ENCODE measurements at places on chromosomes 4 and X.

DNA sequence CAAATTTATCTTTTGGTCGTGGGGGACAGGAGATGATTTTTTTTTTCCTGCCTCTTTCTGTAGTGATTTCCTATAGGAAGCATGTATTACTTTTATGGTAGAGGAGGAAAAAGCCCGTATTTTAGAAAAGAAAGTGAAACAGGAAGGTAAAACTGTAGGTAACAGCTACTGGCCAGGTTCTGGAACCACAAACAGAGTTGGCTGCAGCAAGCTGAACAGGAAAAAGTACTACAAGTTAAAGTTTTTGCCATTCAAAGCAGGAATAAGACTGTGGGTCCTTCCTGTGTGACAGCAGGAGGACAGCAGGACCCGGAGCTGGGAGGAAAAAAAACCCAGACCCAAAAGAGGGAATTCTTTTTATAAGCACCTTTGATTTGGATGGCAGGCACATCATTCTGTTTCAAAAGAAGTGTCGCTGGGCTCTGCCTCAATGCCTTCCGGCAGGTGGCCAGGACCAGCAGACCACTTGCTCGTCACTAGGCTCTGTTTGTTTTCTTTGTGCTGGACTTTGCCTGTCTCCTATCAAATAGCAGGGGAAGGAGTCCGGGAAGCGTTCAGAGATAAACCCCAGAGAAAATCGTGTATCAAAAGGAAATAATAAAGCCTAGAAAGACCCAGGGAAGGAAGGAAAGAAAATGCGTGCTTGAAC is 277.9 kb downstream of the ADGRA3 start:
- DNase-seq: no peak

DNA sequence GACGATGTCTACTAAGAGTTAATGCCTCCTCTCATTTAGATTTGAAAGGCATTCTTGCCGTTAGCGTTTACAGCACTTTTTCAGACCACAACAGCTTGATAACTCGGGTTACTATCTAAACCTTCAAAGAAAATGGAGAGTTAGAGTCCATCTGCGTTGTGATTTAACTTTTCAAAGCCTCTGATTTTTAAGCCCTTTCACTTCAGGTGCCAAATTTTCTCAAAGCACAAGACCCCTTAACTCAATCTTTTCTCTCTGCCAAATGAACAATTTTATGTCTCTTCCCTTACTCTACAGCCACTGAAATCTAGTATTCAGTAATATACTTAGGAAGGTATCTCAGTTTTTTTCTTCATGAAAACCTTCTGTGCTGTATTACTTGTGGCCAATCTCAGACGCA is 310.5 kb downstream of the TENM3 start:
- no peak for DNase-seq

- no peak for DNase-seq
Measured at GRCh38 chr4:64738240-64738639, 329.0 kb upstream of the TECRL start.

DNA sequence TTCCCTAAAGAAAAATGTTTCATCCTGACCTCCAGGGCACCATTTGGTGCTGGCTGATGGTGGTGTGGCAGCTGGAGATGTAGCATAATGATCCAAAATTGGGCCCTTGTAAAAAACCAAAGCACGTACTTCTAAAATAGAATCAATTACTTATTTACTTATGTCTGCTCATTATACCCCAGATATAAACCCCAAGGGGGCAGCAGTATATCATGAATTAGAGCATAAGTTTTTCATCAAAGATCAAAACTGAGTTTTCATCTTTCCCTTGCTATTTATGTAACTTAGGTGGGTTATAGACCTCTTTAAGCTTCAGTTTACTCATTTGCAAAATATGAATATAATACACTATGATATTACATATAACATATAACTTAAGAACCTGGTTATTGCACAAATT is 241.1 kb downstream of the TACR3 start:
- no peak for DNase-seq

GRCh38 chr4:101283434-101283833 is 63.9 kb downstream of the PPP3CA start:
- DNase-seq: no peak

- DNase-seq: peak; percentile 25
Measured at GRCh38 chrX:81202456-81202819, 536 bp downstream of the SH3BGRL start.

DNA sequence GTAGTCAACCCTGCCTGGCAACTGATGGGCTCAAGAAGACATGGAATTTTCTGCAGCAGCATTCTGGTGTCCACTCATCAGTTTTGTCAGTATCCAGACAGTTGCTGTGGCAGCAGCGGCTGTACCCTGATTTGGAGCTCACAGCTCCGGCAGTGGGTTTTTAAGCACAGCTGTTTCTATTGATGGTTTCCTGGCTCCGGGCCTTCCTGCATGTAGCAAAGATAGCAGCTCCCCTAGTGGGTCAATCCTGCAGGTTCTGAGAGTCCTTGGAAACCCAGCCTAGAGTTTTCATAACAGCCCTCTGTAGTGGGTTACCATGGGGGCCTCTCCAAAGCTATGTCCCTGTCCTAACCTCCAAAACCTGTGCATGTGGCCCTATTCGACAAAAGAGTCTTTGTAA is 84.0 kb upstream of the ATP6AP2 start:
- no peak for DNase-seq

DNA sequence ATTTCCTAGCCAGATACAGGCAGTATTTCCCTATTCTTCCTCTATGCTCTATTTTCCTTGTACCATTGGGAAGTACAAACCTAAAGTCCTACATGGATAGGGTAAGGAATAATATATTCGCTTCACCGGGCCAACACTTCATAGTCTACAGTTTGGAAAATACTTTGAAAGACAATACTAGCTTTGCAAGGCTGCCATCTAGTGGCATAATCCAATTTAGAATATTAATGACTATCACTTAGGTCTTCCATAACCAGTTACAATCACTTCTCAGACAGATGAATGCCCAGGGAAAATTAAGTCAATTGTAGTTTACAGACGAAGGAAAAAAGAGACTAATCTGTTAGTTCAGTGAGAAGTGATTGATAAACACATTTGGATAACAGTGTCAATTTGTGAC is 141.0 kb upstream of the FAM47C start:
- DNase-seq: no peak

DNA sequence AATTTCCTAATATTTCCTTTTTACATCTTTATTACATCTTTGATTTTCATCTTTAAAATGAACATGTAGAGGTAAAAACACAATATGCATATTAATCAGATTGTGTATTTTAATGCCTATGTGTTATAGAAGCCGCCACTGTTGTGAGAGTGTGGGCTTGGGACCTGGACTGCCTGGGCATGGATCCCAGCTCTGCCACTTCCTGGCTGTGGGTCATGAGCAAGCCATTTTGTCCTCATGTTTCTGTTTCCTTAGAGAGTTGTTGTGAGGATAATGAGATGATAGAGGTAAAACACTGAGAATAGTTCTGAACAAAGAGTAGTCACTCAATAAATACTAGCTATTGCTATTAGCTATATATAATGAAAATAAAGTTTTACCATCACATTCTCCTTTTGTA is 38.4 kb upstream of the SCOC start:
- no peak for DNase-seq

DNA sequence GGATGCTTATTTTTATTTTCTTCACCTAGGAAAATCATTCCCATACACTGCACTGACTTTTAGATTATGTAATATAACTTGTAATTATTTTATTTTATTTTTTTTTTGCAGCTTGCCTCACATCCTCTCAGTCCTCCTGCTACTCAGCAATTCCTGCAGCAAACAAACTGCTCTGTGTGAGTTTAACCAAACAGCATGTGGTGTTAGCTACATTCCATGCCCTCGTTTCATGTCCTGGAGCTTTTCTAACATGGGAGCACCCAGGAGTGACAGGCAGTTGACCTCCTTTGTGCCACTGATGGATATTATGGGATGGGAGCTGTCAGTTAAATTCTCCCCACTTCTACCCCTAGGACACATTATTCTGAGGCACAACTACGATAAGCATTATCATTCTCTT is 24.8 kb downstream of the CXCL1 start:
- DNase-seq: no peak

DNA sequence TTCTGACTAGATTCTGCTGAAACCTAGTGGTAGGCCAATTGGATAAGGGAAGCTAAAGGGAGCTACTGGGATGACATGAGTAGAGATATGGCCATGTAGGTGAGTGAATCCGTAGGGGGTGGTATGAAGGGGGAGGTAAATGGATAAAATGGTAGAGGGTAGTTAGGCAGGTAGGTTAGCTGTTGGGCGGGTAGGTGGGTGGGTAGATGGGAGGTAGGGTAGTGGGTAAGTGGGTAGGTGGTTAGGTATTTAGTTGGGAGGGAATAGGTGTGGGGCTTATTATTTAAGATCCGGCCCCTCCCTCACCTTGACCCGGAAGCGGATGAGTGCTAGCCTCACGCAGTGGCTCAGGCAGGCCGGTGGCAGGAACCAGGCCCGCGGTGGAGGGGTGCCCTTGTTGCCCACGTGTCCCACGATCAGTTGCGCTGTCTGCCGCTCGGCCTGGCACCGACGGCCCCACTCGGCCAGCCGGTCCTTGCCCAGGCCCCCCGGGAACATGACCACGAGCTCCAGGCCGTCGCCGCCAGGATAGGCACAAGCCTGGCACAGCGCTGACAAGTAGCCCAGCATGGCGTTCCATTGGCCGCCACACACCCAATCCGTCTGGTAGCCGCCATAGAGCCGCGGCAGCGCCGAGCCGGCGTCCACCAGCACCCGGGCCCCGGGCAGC is 725 bp downstream of the FAM120C start:
- DNase-seq: peak; percentile 51

GRCh38 chr4:82898322-82899243 is 2.0 kb upstream of the THAP9 start:
- DNase-seq: no peak

DNA sequence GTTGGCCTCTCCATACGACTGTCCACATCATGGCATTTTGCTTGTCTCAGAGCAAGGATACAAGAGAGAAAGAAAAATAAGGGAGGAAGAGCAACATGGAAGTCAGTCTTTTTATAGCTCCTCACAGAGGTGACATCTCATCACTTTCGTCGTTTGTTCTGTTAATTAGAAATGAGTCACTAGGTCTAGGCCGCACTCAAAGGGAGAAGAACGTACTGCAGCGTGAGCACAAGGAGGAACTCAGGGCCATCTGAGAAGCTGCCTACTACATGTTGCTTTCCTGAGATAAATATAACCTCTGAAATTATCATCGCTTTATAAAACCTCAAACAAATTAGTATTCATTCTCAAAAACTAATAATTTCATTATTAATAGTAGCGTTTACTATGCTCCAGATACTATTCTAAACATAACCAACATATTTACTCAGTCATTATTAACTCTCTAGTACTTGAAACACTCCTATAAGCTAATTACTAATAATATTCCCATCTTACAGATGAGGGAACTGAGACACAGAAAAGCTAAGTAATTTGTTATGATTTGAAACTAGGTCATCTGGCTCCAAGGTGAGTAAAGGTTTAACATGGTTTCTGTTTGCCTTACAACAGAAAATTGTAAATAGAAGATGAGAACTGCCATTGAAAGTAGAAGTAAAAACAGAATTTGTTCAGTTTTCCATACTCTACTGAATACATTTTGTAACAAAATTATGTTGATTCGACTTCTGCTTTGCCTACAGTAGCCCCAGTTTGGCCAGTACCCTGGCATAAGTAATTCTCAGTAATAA is 213.2 kb upstream of the UGT8 start:
- DNase-seq: no peak

- no peak for DNase-seq
Measured at GRCh38 chr4:9146967-9147366, 23.2 kb upstream of the FAM90A26 start.

DNA sequence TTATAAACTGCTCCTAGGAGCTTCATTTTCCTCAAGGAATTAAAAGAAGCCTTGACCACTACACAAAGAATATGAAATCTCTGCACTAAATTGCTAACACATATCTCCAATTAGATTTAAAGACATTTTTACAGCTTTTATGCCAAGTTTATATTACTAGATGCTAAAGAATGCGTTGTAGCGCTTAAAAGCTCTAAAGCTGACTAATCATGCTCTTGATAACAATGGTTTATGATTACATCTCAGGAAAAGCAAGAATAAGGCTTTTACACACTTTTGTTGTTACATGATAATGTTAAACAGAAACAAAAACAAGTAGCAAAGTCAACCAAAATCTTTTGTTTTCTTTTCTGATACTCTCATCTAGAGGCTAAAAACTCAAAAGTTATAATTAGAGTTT is 44.7 kb downstream of the SLC10A7 start:
- no peak for DNase-seq

GRCh38 chr4:7786517-7786916 is 153.1 kb downstream of the AFAP1 start:
- no peak for DNase-seq

DNA sequence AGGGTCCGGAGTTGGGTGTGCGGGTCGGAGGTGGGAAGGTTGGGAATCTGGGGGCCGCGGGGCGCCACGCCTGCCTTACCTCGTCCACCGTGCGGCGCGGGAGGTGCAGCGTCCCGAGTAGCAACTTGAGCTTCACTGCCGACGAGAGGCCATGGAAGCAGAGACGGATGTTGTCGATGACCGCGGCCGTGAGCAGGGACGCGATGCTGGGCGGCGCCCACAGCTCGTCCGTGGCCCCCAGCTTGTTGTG is 178 bp downstream of the NELFA start:
- no peak for DNase-seq
